ENCODE measurements at places on chromosomes 2 and 18.

DNA sequence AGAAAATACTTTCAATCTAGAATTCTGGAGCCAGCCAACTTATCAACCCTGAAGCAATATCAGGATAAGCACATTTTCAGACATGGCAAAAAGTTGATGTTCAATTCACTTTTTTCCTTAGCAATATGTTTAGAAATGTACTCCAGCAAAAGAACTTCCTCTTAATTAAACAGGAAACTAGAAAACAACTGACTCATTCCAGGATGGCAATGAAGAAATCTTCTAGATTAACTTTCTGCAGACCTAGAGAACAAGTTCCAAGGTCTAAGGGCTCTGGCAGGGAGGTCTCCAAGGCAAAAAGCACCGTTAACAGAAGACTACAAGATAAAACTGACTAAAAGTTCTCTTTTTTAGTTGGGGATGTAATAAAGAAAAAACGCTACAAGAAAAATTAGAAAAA, 69.2 kb upstream of the VWC2L start:
- no peak for DNase-seq

DNA sequence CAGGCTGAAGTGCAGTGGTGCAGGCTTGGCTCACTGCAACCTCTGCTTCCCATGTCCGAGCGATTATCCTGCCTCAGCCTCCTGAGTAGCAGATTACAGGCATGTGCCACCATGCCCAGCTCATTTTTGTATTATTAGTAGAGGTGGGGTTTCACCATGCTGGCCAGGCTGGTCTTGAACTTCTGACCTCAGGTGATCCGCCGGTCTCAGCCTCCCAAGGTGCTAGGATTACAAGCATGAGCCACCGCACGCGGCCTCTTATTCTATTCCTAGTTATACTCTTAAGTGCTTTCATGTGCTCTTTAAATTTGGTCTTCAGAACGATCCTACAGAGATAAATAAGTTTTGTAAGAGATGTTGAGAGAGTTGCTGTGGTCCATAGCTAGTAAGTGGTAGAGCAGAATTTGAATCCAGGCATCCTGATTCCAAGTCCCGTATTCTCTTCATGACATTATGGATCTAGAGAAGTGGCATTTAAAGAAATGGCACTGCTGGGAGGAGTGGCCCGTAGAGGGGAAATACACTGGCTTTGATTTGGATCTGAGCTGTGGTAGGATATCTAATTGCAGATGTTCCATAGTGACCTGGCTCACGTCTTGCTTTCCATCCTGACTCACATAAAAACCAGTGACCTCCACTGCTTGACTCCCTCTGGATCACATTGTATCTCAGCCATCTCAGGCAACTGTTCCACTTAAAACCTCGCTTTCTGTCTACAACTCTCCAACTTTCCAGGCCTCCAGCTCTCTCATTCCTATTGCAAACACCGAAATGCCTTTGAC, 22.8 kb upstream of the ME2 start:
- no peak for DNase-seq

DNA sequence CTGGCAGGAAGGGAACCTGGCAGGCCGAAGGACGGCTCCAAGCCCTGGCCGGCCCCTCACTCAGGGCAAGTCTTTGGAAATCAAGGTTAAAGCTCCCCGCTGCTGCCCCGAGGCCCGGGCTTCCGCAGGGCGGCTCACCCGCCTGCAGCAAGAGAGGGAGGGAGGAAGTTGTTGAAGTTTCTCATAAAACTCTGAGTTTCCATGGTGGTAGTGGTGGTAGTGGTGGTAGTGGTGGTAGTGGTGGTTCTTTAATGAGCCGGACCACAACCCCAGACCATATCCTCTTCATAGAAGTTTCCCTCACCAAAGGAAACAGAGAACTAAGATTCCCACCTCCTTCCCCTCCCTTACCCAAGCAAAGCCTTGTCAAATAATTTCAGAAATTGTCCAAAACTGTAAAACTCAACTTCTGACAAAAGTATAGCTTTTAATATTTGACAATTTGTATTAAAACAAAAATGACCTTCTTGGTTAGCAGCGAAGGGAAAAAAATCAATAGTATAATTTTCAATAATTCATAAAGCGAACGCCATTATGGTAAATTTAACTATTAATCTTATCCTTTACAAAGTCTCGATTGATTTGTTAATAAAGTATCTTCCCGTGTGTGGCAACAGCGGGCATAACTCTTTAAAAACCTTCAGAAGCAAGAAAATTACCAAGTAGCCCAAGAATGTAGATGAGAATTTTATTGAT, 1.5 kb upstream of the HOXD10 start:
- no peak for DNase-seq

GRCh38 chr2:174051741-174052583, 86.8 kb upstream of the SP3 start:
- no peak for DNase-seq

GRCh38 chr2:36597003-36597531, 901 bp downstream of the FEZ2 start:
- no peak for DNase-seq

DNA sequence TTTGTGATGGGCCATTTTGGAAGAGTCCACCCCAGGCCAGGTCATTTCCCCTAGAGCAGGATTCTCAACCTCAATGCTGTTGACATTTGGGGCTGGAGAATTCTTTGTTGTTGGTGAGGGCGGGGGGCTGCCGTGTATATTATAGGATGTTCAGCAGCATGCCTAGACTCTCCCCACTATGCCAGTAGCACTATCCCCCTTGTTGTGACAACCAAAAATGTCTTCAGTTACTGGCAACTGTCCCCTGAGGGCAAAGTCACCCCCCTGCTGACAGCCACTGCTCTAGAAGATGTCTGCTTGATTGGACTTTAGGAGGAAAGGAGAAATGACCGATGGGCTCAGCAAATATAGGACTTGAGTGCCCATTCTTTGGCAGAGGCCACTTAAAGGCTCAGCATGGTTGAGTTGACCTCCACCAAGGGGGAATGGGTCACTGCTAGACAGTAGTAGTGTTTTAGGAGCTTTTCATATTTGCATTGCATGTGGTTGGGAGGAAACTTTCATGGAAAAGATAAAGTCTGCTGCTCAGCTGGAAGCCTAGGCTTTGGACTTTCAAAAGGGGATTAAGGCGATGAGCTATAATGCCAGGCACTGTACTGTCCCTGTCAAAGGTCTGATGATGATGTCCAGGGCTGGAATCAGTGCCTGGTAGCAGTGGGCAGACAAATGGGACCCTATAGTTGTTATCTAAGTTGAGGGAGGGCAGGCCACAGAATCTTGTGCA, 61.1 kb upstream of the MCFD2 start:
- DNase-seq, result no peak

- DNase-seq, result no peak
These were observed 3.8 kb upstream of the TBR1 start for GRCh38 chr2:161412346-161412745.
